Kidney epithelial cell (primary cell): ENCODE measurements at places on chromosomes 3 and 15. TPM values are rescaled to one million over a fixed set of nuclear protein-coding genes. Genes with fewer than 3 reads are reported as not detected.

The MEX3B gene
- total RNA-seq, result 15.6 and 18.8 TPM in 2 replicates

The AGBL1 gene
- total RNA-seq, result not detected in 2 replicates

The DLG1 gene
- 94.6 and 127 TPM in 2 replicates for total RNA-seq

The HYKK gene
- 3.9 and 4.4 TPM in 2 replicates for total RNA-seq

The ITIH1 gene
- total RNA-seq, result not detected in 2 replicates

The AADAC gene
- not detected in 2 replicates for total RNA-seq

The XCR1 gene
- not detected in 2 replicates for total RNA-seq

The GABRB3 gene
- total RNA-seq, result 0.21 and 0.96 TPM in 2 replicates

GRCh38 chr15:32685576-32685975 lies 32.2 kb upstream of the GREM1 start:
- no peak for DNase-seq

DNA sequence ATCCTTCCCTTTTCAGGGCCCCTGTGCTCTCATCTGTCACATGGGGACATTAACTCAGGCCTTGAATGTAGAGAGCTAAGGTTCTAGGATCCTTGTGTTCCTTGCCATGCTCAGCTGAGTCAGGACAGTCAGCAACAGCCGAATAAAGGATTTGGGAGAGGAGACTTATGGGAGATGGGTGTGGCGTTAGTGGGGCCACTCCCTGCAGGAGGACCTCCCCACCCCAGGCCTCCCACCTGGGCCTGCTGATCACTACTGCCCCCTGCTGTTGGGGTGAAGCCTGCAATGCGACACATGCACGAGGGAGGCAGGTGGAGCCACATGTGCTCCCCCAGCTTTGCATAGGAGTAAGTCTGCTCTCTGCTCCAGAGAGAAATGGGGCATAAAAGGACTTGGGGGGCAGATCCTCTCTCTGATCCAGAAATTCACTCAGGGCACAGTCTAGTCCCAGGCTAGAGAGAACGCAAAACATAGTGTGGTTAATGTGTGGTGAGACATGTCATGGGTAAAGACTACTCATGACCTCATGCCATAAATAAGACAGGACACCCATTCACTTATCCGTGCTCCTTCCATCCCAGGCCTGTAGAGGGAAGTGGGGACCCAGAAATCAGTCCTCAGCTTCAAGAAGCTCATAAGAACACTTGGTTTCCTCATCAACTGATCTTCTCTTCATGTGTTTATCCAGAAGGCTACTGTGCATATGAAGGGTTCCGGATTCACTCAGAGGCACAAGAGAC lies 19.4 kb downstream of the RBP1 start:
- DNase-seq, result no peak

GRCh38 chr3:97772926-97773325 lies 8.4 kb downstream of the ARL6 start:
- no peak for DNase-seq

- DNase-seq, result no peak
These were observed 24.9 kb downstream of the BLM start for GRCh38 chr15:90742087-90742486.

DNA sequence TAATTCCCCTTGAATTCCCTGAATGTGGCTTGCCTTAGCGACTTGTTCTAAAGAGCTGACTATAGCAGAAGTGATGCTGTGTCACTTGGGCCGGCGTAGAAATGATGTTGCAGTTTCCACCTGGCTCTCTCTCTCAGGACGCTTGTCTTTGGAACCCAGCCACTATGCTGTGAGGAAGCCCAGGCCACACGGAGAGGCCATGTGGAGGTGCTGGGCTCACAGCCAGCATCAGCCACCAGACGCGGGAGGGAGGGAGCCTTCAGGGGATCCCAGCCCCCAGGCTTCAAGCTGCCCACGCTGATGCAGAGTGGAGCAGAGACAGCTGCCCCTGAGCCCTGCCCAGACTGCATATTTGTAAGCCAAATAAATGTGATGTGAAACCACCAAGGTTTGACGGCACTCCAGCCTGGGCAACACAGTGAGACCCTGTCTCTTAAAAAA lies 18.6 kb downstream of the RNU5B-1 start:
- DNase-seq, result no peak

- no peak for DNase-seq
These were observed 505.4 kb downstream of the ZIC1 start for GRCh38 chr3:147914532-147914931.

GRCh38 chr3:183378008-183378407 lies 50.4 kb downstream of the MCF2L2 start:
- DNase-seq, result no peak

- DNase-seq, result no peak
These were observed 61.4 kb downstream of the MOBP start for GRCh38 chr3:39528844-39529243.

GRCh38 chr15:73987250-73987649 lies 4.8 kb downstream of the STOML1 start:
- DNase-seq, result no peak

- DNase-seq, result no peak
These were observed 46.9 kb downstream of the CHRD start for GRCh38 chr3:184426691-184427141.

GRCh38 chr3:45612918-45613602 lies 18.5 kb downstream of the LIMD1 start:
- no peak for DNase-seq

DNA sequence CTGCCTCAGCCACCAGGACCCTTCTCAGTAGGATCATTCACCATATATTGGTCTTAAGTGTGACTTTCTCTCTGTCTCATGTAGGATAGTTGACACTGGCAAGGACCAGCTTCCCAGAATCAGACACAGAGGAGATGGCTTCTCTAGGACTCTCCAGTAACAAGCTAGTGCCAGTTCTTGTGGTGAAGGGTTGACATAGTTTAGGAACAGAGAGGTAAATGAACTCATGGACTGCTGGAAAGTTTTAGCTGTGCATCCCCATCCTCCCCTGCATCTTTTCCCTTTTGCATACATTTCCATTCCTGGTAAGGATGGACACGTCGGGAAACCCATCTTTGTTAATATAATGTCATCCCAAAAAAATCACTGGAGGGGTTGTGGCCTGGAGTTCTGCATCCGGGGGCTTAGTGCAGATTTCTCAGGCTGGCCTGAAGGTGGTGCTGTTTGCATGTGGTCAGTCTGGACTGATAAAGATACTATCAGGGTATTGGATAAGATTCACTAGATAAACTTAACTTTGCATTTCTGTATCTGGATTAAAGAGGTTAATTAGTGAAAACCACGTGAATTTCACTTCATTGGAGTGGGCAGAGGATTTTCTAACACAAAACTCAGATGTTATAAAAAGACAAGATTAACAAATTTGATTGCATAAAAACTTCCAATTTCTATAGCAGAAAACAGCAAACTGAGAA lies 110.8 kb downstream of the TBC1D2B start:
- no peak for DNase-seq

DNA sequence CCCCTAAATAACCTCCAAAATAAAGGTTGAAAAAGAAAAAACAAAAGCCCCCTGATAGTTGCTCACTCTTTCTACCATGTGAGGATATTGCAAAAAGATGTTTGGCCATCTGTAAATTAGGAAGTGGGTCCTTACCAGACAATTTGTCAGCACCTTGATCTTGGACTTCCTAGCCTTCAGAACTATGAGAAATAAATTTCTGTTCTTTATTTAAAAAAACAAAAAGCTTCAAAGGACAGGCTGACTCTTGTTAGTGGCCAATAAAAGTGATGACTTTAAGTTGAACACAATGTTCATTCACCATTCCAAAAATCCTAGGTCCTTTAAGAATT lies 103.5 kb downstream of the CBLB start:
- DNase-seq, result no peak

GRCh38 chr15:91603384-91604080 lies 250.0 kb upstream of the SLCO3A1 start:
- DNase-seq, result no peak

DNA sequence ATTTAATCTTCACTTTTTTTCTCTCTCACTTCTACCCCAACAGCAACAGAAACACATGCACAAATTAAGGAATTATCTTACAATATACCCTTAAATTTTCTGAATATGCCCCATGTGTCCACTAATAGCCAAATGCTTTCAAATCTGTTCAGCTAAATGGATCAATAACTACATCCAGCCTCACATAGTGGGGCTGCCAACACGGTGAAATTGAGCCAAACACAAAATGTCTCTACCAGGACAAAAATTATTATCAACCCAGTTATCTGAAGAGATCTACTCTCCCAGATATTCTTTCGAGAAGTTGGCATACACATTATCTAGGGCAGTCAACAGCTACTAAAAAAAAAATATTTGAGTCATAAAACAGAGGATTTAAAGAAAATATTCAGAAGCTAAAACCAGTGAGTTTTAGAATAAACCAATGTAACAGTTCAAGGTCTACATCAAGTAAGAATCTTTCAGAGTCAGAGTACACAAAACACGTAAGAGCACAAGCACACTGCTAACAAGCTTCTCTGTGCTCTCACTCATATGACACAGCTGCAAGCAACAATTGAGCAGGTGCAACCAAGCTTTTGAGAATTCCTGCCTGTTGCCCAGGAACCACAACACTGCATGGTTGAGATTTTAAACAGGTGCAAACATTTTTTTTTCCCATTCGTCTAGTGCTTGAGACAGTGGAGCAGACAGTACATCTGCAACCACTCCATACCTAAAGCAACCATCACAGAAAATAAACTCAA lies 247.7 kb downstream of the ZBTB20 start:
- peak; percentile 82 for DNase-seq

DNA sequence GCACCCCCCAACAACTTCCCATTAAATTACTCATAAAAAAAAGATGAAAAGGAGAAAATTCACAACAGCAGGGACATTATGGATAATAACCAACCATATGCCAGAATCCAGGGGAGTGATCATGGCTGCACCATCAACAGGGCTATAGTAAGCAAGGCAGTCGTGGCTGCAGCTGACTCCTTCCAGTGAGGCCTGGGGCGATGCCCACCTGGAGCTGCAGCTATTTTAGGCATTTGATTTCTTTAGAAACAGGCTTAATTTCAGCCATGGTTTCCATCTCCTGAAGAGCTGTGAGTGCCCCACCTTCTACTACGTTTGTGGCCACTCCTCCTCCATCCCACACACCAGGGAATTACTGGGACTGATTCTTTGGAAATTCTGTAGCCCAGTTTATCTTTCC lies 84.0 kb downstream of the MINAR1 start:
- DNase-seq, result no peak

DNA sequence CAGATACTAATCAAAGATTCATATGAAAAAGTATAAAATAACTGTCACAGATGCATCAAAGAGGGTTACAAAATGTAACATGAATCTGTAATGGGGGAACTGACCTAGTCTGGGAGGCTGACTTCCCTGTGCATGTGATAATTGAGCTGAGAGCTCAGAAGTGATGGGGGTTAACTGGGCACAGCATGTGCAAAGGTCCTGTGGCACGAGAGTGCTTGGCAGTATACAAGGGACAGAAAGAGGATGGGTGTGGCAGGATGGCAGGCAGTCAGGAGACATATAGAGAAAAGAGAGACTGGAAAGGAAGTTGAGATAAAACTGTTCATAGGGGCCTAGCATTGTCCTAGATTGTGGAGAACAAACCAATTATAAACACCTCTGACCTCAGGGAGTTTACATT lies 47.8 kb upstream of the IREB2 start:
- no peak for DNase-seq

DNA sequence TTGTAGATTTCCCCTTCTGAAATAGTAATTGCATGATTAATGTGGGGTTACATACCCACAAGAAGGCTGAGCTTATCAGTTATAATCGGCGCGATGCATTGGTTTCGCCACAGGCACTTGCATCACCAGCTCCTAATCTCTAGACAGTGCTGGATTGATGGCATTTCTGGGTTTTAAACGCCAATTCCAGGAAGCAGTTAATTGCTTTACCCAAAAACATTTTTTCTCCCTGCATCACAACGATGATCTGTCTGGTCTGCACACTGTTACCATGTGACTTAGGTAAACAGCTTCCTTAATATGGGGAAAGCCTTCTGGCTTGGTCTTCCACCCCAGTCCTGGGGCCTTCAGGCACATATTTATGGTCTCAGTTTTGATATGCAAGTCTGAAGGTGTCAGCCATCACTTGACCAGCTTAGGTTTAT lies 70.0 kb upstream of the HEG1 start:
- DNase-seq, result no peak

DNA sequence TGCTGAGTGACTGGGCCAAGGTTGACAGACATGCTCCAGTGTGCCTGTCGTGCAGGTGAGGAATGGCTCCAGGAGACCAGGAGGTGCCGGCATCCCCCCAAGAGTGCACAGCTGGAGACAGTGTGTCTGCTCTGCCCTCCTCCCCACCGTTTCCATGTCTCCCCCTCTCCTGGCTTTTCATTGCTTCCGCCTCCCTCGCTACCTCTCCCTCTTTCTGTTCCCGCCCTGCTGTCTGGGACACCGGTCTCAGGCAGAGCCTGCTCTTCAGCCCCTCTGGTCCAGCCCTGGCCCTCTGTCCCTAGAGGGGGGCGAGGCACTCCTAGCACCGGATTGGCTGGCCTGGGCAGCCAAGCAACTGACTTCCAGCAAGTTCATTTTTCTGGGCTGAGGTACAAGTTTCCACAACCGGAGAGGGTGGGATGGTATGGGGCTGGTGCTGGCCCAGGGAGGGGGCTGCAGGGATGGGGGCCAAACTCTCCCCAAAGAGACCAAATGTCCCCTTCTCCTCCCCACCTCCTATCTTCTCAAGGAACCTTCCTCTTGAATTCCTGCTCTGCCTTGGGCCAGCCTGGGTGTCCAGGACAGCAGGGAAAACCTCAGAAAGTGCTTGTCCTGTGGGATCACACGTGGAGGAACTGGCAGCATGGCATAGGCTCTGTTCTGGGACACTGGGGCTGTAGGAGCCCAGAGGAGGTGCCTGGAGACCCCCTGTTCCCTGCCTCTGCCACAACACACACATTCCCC lies 32.6 kb downstream of the PRKCD start:
- DNase-seq, result no peak

- DNase-seq, result no peak
These were observed 341.4 kb downstream of the CNTN3 start for GRCh38 chr3:74273091-74273490.
